Stimulated activated CD4-positive, alpha-beta T cell treated with anti-CD3 and anti-CD28 coated beads, Interleukin-1b, Interleukin-23, amount 100 ng/mL, for 24 hours (primary cell): ENCODE measurements at places on chromosomes 4 and X.

DNA sequence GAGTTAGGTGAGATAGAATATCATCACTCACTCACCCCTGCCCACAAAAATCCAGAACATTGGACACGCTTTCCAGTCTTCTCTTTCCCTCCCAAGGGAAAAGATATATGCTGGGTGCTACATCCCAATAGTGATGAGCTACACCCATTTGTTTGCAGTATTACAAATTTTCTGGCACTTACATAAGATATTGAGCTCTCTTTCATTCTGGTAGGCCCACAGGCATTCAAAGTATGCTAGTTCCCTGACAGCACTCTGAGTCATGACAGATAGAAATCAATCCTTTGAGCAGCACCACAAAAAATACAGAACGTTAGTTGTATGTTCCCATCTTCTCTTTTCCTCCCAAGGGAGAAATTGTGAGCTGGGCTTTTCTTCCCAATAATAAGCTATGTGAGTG lies 477.6 kb upstream of the GRID2 start:
- no peak for DNase-seq

- no peak for DNase-seq
Measured at GRCh38 chrX:11397680-11398079, 104.5 kb downstream of the AMELX start.

GRCh38 chr4:84606645-84607044 lies 23.7 kb downstream of the CDS1 start:
- no peak for DNase-seq

- DNase-seq = no peak
Measured at GRCh38 chr4:118289794-118290193, 63.0 kb downstream of the PRSS12 start.

DNA sequence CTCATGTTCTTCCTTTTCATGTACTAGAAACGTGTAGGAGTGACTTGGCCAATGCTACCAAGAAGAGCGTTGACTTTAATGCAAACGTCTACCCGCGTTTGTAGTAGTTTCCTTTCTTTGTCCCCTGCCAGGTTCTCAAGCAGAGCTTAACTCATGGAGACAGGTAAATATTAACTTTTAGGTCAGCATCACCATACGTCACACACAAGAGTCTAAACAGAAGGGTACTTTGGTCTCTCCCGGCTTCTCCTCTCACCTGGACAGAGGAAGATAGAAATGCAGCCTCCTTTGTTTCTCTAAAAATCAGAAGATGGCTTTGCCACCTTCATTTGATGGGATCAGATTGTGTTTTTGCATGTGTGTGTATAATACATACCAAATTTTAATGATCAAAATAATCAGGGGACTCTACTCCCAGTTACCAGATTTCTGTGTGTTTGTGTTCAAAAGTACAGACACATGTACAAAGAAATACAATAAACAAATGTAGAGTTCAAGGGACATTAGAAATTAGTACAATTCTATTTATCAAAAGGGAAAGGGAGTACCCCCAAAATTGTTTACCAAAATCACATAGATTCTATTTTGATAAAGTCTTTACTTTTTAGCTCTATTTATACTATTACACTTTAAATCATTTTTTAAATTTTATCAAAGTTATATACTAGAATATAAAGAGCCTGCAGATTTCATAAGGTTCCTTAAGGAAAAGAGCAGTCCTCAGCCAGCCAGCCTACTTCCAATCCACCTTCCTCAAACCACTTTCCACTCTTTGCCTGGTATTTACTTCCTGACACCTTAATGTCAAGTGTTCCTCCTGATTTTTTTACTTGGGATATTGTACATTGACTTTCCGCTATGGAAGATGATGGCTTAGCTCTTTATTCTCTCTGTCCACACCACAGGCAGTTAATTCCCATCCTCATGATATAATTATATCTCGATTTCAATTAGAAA lies 195.5 kb downstream of the RELL1 start:
- no peak for DNase-seq

- no peak for DNase-seq
Measured at GRCh38 chr4:10020106-10020505, 1.2 kb downstream of the SLC2A9 start.

GRCh38 chr4:98657531-98658286 lies 702 bp downstream of the TSPAN5 start:
- DNase-seq = peak; percentile 9

DNA sequence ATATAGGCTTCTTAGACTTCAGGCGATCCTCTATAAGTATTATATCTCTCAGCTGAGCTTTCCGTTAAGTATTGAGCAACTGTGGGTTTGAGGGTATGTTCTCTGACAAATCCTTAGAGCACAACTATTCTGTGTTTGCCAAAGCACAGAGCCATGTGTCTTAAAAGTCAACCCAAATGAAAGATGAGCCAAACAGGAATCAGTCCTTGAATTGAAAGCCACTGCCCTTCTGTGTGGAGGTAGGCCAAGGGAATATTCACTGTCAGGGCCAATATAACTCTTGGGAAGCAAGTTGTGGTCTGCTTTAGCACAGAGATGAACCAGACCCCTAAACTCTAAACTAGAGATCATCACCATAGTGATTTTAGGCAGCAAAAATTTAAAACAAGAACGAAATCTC lies 164.0 kb downstream of the STAG2 start:
- DNase-seq = no peak

DNA sequence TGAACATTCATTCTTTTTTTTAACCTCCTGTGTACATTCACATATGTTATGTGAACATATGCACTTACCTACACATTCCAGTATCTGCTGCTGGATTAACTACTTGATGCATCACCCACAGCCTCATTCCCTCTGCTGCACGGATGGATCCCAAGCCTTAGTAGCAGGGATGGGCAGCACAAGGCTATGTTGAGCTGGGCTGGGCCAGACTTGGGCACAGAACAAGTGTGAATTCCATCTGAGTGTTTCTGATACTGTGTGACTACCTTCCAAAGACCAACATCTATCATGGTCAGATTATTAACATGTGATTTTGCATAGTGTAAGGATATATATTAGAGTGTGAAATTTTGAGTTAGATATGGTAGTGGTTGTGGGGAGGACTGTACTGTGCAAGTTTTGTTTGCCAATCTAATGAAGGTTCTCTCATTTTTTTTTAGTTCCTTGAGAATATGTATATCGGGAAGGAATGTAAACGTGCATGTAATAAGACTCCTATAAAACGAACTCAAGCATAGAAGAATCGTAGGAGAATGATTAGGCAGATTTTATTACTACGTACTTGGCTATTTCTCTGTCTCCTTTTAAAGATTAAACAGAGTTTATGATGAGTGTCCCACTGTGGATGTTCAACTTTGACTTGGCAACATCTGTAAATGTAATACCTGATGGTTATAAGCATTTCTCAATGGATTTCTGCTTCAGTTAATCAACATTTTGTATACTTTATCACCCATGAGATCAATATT lies 23.4 kb upstream of the STBD1 start:
- DNase-seq = no peak

DNA sequence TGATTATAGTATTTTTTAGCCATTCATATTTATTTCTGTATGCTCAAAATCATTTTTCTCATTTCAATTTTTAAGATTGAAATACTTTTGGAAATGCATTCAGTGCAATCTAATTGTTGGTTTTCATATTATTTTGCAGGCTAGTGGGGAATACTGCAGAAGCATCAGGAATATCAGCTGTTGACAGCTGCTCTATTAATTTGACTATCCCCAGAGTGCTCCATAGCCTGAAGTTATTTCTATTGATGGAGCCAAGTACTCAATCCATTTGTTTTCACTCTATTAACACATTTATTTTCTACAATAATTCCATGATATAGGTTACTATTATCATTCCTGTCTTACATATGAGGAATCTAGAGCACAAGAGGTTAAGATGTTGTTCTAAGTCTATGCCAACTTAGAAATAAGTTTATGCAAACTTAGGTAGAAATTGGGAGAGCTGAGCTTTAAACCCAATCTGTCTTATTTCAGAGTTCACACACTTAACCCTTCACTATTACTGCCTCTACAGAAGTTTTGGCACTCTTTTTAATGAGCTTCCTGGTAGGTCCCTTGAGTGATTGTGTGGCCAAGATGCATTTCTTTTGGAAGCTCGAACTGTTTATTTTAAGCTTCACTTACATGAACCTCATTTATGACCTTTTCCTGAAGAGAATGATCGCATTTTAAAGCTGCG lies 65.6 kb upstream of the PCDH18 start:
- DNase-seq = no peak

- no peak for DNase-seq
Measured at GRCh38 chr4:86496094-86497080, 97.7 kb upstream of the PTPN13 start.

DNA sequence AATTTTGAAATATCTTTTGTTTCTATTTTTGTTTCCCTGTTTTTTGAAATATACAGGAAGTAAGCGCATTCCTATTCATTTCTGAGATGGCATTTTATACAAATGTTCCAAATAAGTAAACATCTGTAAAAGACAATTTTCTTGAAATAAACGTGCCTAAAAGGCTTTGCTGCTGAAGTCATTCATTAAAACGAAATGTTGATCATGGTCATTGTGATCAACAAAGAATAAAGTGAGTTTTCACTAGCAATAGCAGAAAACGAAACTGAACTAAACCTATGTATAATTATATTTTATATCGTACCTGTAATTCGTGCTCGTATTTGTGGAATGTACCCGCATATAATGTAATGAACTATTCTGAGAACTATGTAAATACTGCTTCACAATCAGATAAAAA lies 221.2 kb downstream of the MGST2 start:
- DNase-seq = no peak

GRCh38 chr4:128528793-128529553 lies 241.4 kb upstream of the PGRMC2 start:
- no peak for DNase-seq

- DNase-seq = no peak
Measured at GRCh38 chr4:139884438-139884837, 218.8 kb downstream of the MGST2 start.

DNA sequence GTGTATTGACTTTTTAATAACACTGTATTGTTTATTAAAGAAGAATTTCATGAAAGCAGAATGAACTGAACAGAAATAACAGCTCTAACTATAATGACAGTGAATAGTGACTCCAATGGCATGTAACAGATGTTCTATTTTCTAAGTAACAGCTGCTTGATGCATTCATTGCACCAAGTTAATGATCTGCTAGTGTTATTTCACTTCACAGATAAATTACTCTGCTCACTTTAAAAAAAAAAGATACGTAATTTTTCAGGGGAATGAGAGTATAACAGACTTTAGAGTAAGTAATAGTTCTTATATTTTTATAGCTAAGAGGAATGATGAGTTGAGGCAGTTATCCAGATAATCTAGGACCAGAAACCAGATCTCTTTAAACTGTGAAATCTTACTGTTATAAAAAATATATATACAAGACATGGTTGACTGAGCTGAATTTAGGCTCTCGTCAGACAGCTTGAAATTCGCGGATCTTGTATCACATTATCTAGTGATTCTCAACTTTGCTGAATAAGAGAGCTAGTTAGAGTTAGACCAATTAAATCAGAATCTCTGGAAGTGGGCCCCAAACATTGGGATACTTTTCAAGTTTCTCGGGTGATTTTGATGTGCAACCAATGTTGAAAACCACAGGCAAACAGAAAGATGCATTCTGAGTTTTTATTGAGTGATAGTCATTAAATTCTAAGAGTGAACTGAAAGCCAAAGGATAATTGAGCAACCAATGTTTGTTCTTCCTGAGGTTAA lies 840.7 kb downstream of the DMD start:
- DNase-seq = no peak

DNA sequence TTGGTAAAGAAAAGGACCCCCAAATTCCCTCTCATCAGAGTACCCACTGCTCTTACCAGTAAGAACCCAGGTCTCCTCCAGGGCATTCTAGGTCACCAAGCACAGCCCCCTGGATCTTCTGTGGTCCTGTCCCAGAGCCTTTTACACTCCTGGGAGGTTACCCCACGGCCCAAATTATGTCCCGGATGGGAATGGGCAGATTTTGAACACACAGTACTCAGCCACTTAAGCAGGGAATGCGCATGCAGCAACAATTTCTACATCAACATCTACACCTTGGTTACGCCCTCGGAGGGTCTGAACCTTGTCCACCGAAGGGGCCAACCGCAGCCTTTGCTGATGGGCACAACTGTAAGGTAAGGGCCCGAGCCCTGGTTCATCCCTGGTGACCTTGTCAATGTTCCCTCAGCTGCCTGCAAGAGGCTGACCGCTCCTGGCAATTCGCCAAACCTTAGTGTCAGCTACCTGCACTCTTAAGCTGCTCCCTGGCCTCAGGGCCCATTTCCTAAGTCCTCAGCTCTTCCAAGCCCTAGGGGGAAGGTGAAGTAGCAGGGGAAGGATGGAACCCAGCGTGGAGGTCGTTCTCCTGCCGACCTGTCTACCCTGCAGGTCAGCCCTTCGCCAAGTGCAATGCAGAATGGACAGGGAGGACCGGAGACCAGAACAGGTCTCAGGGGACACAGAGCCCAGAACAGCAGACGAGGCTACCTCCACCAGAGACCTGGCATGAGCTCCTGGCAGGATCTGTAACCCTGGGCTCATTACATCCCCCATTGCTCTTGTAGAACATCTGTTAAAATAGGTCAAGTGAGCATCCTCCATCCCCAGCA lies 5.9 kb downstream of the TIMP1 start:
- DNase-seq = no peak

GRCh38 chrX:40100537-40101429 lies 3.0 kb upstream of the BCOR start:
- DNase-seq = no peak

DNA sequence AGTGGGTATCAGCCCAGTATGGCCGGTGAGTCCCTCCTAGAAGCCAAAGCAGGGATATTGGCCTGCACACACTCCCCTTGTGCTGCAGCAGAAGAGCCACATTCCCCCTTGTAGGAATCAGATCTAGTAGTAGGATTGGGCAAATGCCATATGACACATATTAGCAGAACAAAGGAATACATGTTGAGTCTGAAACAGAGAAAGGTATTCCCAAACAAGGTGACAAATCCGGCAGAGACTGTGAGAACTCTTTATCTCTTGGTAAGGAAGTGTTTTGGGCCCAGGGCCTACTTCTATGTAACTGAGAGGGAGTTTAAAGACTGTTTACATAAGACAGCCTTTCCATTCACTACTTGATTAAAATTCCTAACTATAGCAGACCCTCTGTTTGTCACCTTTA lies 1382.0 kb downstream of the FAM133A start:
- DNase-seq = no peak

DNA sequence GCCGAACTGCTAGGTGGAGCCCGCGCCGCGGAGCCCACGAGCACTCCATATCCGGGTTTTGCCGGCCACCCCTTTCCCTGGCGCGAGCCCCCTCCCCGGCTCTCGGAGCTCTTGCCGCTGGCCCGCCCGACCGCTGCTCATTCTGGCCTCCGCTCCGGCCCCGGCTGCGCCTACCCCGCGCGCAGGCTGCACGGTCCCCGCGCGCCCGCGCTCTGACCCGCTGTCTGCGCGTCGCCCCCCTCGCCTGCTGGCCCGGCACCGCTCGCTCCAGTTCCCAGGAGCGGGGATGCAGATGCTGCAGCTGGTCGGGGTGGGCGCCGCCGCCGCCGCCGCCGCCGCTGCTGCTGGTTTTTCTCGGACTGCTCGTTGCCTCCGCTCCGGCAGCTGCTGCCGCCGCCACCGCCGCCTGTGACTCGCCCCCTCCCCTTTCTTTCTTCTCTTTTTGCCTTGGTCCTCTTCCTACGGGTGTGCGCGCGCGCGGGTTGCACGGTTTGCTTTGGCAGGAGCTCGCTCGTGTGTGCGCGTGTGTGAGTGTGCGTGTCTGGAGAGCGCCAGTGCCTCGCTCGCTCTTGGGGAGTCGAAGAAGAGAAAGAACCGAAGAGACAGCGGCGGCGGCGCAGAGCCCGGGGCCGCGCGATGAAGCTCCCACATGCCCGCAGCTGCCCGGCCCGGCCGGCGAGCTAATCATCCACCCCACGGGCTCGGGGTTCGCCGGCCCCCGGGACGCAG lies at the start of gene ADGRL3:
TSS of gene ADGRL3 (plus strand) at position 140 of the 729 bp plus-strand sequence.
- DNase-seq = no peak
